Ovary (tissue), 10 donors: ENCODE measurements at places on chromosomes 11 and 22.
A peak's percentile ranks its signal among the peaks of the same experiment; 100 is the strongest.

DNA sequence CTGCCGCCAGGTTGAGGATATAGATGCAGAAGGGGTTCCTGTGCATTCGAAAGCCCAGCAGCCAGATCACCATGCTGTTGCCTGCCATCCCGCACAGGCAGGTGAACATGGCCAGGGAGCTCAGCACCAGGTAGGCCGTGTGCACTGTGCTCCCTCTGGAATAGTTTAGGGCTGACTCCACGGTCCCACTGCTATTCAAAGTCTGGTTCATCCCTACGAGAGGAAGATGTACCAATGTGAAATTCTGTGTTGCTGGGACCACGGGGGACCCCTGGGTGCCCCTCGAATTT is at the start of gene MRGPRD:
TSS of gene MRGPRD (minus strand) at position 211 of the 290 bp plus-strand sequence. CDS start at position 211, 0 bp downstream.
- H3K4me3 ChIP-seq, result no peak within 1 kb of the TSS
- no peaks in the 10 kb centered on the region for H3K27me3 ChIP-seq
- no peak for DNase-seq
- H3K4me1 ChIP-seq, result no peaks in the 10 kb centered on the region

DNA sequence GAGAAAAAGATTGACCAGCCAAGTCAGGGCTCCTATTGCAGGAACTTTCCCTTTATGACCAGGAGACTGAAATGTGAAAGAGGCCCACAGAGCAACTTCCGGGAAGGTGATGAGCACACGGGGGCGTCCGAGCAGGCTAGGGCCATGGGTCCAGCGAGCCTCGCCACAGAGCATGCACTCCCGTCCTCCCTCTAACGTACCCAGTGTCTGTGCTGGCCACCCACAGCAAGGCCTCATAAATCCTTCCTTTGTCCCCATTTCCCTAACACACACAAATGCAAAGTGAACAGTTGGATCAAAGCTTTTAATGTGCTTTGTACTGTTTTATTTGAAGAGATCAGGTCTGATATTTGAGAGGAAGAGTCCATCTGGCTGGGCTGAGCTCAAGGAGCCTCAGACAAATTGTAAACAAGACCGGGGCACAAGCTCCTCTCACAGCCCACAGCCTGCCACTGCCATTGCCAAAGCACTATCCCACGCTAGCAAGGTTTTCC is 44.3 kb downstream of the BLID start:
- no peak overlapping the region for H3K4me3 ChIP-seq
- no peak overlapping the region for H3K27ac ChIP-seq
- DNase-seq, result no peak
- no peaks in the 10 kb centered on the region for H3K36me3 ChIP-seq
- H3K4me1 ChIP-seq, result peaks cover 3% of the 10 kb centered on the region

- no peaks in the 10 kb centered on the region for H3K27me3 ChIP-seq
- no peak overlapping the region for H3K4me3 ChIP-seq
- H3K27ac ChIP-seq, result no peak overlapping the region
- no peaks in the 10 kb centered on the region for H3K4me1 ChIP-seq
- no peaks in the 10 kb centered on the region for H3K36me3 ChIP-seq
Measured at GRCh38 chr11:113514856-113515255, 39.7 kb upstream of the DRD2 start.

- no peak overlapping the region for H3K4me3 ChIP-seq
- H3K27ac ChIP-seq, result no peak overlapping the region
- no peaks in the 10 kb centered on the region for H3K4me1 ChIP-seq
- DNase-seq, result no peak
- no peaks in the 10 kb centered on the region for H3K27me3 ChIP-seq
Measured at GRCh38 chr11:762421-763072, 14.7 kb downstream of the GATD1 start.

GRCh38 chr22:40198733-40199132 is 21.0 kb downstream of the TNRC6B start:
- H3K4me1 ChIP-seq, result peaks cover 17% of the 10 kb centered on the region
- no peak for DNase-seq
- H3K36me3 ChIP-seq, result no peaks in the 10 kb centered on the region
- H3K27me3 ChIP-seq, result no peaks in the 10 kb centered on the region

DNA sequence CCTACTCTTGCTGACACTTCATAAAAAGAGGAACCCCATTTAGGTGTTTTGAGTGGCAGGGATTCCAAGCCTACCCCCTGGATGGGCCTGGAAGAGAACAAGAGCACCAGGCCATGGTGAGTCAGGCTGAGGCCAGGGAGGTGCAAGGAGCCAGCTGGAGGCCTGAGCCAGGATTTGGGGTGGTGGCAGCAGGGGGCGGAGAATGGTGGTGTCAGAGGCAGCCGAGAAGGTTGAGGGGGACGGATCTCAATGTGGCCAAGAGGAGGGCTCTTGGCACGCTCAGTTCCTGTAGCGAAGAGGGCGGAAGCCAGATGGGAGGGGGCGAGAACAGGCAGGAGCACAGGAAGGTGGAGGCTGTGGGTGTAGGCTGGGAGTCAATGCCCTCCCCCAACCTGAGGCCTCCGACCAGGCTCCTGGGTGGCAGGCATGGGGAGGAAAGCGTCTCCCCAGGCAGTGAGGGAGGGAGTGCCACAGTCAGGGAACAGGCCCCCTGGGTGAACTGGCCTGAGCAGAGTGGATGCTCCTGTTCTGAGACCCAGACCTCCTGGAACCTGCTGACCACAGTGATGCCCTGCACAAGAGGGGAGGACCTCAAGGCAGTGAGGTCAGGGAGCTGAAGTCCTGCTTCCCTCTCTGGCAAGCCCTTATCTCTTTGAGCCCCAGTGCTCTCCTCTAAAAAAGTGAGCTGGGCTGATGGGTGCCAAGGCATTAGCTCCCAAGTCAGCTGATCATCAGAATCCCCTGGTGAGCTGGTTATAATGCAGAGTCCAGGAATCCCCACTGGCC is 13.9 kb downstream of the RTN4RL2 start:
- no peak for DNase-seq
- H3K4me1 ChIP-seq, result peaks cover 5% of the 10 kb centered on the region
- no peak overlapping the region for H3K4me3 ChIP-seq
- H3K36me3 ChIP-seq, result no peaks in the 10 kb centered on the region
- H3K27ac ChIP-seq, result no peak overlapping the region
- no peaks in the 10 kb centered on the region for H3K27me3 ChIP-seq

DNA sequence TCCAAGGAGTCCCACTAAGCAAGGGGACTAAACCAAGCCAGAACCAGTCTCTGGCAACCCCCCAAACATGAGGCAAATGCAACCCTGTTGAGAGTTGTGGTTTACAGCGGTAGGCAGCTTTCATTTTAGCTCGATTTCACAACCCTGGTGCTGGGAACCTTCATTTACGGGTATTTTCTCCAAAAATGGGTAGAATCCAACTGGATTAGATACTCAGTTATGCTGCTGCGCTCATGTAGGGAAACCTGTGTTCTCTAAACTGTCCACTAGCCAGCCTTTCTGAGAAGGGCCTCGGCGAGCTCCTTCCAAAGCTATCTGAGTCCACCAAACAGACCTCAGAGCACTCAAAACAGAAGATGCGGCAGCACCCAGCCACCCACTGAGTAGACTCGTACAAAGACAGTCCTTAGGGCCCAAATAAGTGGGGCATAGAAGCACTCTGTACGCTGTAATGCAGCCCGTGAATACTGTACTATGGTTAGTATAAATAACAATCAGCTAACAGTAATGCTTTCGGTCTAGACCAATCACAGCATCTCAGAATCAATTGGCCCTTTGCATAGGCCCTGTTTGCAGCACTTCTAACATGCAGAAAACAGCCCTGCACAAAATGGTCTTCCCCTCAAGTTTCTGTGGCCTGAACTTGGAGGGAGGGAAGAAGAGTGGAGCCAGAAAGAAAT is 104.7 kb downstream of the ETS1 start:
- H3K4me1 ChIP-seq, result peaks cover 27% of the 10 kb centered on the region
- no peaks in the 10 kb centered on the region for H3K27me3 ChIP-seq
- H3K27ac ChIP-seq, result peak overlapping the region; percentile 87
- no peak for DNase-seq
- H3K36me3 ChIP-seq, result no peaks in the 10 kb centered on the region
- no peak overlapping the region for H3K4me3 ChIP-seq
